ENCODE measurements at places on chromosomes 2 and 18.

GRCh38 chr2:220969348-220969747, 602.8 kb downstream of the EPHA4 start:
- no peak for DNase-seq

- no peak for DNase-seq
Measured at GRCh38 chr2:54640834-54641540, 82.5 kb upstream of the EML6 start.

GRCh38 chr2:111113838-111114237, 6.9 kb upstream of the BCL2L11 start:
- DNase-seq = no peak

GRCh38 chr2:223943561-223944008, 1.6 kb downstream of the WDFY1 start:
- DNase-seq = no peak

GRCh38 chr2:37786191-37786698, 114.8 kb upstream of the CDC42EP3 start:
- no peak for DNase-seq

DNA sequence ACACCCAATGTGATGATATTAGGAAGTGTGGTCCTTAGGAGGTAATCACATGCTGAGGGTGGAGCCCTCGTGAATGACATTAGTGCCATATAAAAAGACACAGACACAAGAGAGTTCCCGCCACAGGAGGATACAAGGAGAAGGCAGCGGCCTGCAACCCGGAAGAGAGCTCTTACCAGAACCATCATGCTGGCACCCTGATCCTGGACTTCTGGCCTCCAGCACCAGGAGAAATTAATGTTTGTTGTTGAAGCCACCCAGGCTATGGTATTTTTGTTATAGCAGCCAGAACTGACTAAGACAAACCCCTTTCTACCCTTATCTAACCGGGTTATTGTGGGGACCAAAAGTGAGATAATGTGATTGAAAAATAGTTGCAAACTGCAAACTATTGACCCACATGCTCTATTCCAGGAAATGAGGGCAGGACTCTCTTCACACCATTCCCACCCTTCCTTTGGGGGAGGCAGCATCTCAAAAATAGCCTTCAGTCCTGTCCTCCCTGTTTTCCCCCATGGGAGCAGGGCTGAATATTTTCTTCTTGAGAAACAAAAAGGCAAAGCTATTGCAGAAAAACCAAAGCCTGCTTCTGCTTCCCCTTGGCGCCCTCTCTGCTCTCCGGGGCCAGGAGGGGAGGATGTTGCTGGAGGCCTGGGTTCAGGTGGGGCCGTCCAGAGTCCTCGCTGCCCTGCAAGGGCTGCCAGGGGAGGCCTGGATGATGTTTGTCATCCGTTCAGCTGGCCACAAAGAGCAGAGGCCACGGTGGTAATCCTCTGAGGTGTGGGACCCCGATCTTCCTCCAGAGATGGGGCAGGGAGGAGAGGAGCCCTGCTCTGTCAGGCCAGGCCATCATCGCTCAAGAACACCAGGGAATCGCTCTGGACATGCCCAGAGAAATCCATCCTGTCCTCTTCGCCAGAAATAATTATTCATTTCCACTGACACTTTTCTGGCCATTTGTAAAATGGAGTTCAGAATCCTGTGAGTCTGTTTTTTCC, 73.8 kb upstream of the HAAO start:
- DNase-seq = no peak

GRCh38 chr2:37617119-37617892, 54.1 kb downstream of the CDC42EP3 start:
- DNase-seq = no peak

DNA sequence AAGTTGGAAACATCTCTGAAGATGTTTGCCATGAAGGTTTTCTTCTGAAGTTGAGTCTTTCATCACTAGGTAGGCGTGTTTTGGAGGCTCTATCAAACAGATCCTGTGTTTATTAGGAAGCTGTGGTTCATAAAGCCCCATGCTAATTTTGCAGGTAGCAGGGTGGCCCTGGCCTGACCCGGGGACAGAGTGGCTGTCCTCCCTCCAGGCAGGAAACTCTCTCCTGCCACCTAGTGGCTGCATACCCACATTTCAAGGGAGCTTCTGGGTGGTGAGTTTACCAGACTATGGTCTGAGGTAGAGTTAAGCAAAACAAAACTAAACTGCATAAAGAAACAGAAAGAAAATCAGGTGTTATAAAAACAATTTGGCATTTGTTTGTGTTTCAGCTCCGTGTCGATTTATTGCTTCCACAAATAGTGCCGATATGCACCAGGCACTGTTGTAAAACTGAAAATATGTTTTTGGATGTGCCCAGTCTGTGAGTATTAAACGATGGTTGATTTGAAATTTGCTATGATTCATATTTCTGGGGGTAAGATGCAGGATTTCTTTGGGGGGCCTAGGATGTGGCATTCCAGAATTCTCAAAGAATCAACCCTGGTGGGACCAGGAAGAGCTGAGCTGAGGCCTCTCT, 26.0 kb upstream of the IL37 start:
- peak; percentile 65 for DNase-seq

DNA sequence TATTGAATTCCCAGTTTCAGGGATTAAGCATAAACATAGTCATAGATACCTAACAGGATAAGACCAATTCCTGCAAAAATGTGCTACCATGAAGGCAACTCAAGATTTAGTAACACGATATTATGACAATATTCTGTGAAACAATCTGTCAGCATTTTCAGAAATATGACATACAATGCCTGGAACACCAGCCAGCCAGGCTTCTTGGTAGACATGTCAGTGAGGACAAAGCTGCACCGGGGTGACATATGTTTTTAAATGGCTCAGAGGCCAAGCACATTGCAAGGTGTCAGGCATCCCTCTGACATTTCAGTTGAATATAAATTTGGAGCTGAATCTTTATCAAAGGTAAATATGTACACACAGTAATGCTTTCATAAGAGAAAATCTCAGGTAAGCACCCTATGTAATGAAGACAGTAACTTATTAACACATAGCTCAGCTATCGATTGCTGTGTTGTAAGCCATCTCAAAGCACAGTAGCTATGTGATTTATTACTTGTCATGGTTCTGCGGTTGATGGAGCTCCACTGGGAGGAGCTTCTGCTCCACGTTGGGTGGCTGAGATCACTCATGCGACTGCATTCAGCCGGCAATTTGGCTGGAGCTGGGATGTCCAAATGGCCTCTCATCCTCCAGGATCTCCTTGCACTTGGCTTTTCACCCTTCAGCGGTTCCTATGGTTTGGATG, 31.9 kb upstream of the EML6 start:
- DNase-seq = no peak

GRCh38 chr18:37287601-37288000, 278.0 kb downstream of the CELF4 start:
- DNase-seq = no peak

DNA sequence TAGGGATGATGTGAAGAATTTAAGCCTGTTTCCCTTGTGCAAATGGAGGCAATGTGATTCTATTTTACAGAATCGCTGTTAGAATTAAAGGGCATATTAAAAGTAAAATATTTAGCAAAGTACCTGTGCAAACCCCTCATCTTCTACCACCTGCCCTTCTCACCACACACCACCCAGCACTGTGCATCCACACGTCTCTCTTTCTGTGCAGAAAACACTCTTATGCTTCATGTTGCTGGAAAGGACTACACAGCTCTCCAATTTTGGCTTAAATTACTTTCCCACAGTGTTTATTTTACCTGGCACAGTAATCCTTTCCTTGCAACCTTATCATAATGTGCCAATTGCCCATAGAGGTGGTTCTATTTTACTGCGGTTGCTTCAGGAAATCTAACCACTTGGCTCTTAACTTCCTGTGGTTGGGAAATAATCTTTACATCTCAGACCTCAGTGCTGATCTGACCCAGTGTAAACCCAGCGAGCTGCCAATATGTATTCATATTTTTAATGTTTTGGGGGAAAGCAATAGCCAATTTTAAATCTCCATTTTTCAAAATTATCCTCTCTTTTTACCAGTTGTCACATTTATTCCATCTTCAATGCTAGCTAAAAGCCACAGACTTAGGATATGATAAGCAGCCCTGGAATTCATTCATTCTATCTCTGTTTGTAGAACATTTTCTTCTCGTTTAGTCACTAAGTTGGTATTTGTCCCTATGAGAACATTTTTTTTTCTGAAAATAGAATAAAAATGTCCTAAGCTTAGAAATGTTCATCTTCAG, 250.9 kb downstream of the DSEL start:
- no peak for DNase-seq

DNA sequence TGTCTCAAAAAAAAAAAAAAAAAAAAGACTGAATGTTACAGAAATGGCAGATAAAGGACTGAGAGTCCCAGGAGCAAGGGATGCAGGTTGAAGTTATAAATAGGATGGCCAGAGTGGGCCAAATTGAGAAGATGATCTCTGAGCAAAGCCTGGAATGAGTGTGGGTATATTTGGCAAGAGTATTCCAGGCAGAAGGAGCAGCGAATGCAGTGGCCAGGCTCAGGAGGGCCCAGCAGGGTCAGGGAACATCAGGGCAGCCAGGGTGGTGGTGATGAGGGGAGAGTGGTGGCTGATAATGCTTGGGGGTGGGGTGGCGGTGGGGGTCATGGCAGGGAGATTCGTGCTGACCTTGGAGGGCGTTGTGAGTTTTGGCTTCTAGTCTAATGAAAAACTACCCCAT, 141.3 kb upstream of the AGAP1 start:
- no peak for DNase-seq

DNA sequence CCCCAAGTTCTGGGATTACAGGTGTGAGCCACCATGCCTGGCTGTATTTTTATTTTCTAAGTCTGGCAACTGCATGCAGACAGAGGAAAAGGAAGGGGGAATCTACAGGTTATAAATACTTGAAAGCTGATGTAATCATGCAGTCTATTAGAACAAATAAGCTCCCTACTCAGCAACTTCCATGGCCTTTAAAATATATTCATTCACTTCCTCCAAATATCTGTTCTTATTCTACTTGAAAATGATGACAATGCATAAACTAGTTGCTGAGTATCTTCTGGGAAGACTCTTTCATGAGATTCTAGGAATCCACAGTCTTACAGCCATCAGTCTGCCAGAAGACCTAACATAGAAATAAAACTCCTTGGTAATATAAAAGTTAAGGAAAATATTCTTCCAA, 66.9 kb upstream of the NCKAP5 start:
- no peak for DNase-seq

DNA sequence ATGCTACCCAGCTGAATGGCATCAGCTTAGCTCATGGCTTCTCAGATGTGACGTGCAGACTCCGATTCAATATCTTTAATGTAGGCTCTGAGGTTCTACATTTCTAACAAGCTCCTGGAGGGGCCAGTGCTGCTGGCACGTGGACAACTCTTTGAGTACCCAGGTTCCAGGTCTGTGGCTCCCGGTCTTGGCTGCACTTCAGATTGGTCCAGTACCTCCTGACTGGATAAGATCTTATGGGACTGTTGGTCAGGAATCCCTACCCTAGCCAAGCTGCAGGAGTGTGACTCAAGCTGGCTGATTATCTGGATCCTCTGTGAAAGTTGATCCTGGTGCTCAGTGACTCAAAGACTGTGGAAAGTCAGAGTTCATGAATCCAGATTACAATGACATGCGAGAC, 222.1 kb downstream of the ANKRD30B start:
- DNase-seq = no peak

GRCh38 chr2:196260546-196260945, 89.2 kb upstream of the STK17B start:
- no peak for DNase-seq

GRCh38 chr2:61549546-61549945, 11.4 kb upstream of the XPO1 start:
- no peak for DNase-seq

GRCh38 chr2:43576981-43577892, 18.6 kb downstream of the THADA start:
- no peak for DNase-seq

GRCh38 chr2:211986313-211986712, 552.3 kb downstream of the ERBB4 start:
- DNase-seq = no peak

GRCh38 chr18:24094561-24094960, 44.3 kb upstream of the CABYR start:
- no peak for DNase-seq

DNA sequence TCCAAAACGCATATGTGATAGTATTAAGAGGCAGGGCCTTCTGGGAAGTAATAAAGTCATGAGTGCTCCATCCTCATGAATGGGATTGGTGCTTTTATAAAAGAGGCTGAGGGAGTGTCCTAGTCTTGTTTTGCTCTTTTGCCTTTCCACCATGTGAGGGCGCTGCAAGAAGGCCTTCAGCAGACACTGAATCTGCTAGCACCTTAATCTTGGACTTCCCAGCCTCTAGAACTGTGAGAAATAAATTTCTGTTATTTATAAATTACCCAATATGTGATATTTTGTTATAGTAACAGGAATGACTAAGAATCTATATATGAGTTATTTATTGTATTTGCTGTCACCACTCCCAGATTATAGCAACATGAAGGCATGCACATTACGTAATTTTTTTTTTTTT, 63.5 kb downstream of the PLA2R1 start:
- no peak for DNase-seq

DNA sequence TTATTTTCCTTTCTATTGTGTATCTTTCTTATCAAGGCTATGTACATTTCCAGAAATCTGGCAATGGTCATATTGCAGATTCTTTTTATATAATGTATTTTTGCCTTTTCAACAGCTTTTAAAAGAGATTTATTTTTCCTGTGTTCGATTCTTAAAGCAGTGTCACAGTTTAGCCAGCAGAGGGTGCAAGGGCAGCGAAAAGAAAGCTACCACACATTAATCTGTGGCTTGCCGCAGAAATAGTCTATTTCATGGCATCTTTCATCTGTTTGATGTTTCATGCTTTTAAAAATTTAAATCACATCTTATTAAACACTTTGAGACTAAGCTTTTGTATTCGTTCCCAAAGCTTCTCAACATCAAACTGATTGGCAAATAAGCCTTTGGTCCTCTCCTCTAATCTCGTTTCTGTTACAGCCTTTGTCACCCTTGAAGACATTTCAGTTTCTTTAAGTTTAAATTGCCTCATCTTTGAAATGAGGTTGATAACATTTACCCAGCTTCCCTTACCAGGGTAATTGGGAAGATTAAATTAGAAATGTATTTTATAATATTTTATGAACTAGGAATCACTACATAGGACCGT, 73.3 kb downstream of the PIK3C3 start:
- DNase-seq = no peak

- no peak for DNase-seq
Measured at GRCh38 chr18:58051765-58052460, 7.9 kb downstream of the NEDD4L start.

GRCh38 chr2:9914384-9915065, 37.0 kb upstream of the GRHL1 start:
- peak; percentile 35 for DNase-seq

DNA sequence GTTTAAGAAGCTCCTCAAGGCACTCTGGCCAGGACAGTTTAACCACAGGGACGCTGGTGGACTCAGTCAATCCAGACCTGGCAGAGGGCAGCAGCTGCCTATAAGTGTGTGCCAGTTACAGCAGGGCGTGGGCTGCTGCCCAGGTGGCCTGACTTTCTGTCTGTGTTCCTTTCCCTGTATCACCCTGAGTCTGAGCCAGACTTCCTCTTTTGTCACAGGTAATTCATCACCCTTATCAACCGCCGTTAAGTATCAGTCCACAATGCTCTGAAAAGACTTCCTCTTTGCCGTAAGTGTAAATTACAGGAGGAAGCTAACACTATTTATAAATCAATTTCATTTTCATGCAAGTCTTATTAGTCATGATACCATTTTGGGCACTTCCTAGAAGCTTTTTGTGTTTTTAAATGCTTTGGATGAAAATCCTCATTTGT, 7.0 kb downstream of the LPIN1 start:
- no peak for DNase-seq
